ENCODE measurements at places on chromosomes 16 and 17. TPM values are rescaled to one million over a fixed set of nuclear protein-coding genes. Genes with fewer than 3 reads are reported as not detected.

GPRC5C gene
- total RNA-seq, result 33.1 TPM

KRTAP1-1 gene
- not detected for total RNA-seq

DNA sequence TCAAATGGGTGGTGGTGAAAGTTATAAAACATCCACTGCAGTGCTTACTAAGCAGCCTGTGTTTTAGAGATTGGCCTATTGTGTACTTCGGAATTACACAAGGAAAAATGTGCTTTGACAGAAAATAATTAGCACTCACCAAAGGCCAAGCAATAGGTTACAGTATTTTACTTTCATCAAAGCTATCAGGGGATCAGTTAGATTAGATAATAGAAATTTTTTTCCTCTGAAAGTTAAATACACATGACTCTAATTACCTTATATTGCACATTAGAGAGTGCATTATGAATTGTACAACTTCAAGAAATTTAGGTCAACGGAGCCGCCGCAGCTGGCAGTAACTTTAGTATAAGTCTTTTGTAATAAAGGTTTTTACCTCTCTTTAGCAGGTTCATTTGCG lies 232.6 kb downstream of the FTO start:
- no peak for DNase-seq

DNA sequence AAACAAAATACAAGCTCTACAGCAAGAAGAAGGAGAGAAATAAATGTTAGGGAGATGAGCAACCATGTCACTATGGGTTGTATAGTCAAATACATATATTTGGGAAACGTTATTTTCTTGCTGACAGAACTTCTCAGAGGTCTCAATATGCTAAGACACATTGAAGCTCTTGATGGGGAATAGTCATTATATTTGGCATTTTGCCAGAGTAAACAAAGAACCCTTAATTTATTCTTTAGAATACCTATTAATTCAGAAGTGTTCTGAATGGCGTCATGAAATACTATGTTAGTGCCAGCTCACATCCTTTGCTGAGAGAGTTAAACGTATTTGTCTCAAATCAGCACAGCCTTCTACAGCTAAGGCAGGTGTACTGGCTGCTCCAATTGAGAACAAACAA lies 458.9 kb downstream of the CDH13 start:
- no peak for DNase-seq

DNA sequence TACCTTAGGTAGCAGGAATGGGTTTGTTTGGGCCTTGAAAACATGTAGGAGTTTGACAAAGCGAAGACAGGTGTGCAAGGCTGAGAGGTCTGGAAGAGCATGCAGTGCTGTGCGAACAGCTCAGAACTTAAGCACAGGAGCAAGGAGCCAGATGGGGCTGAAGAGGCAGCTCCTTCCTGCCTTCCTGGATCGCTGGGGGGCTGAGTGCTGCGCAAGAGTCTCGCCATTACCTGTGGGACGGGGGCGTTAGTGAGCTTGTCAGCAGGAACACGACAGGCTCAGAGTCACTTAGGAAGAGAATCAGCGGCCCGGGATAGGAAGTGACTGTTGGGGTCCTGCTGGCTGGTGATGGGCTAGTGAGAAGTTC lies 464 bp upstream of the MRM1 start:
- no peak for DNase-seq

DNA sequence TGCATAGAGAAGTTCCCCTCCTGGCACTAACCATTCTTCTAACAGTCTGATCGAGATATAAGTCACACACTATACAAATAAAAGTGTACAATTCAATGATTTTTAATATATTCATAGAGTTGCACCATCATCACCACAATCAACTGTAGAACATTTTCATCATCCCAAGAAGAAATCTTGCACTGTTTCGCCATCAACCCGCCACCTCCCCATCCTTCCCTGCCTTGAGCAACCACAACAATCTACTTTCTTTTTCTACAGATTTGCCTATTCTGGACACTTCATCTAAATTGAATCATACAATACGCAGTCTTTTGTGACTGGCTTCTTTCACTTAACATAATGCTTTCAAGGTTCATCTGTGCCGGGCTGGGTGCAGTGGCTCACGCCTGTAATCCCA lies 33.0 kb upstream of the GUCY2D start:
- DNase-seq, result no peak

MYLK3 gene
- total RNA-seq, result 176 TPM

GRCh38 chr17:64345689-64346376 lies 44.8 kb downstream of the PECAM1 start:
- peak; percentile 67 for DNase-seq

DNA sequence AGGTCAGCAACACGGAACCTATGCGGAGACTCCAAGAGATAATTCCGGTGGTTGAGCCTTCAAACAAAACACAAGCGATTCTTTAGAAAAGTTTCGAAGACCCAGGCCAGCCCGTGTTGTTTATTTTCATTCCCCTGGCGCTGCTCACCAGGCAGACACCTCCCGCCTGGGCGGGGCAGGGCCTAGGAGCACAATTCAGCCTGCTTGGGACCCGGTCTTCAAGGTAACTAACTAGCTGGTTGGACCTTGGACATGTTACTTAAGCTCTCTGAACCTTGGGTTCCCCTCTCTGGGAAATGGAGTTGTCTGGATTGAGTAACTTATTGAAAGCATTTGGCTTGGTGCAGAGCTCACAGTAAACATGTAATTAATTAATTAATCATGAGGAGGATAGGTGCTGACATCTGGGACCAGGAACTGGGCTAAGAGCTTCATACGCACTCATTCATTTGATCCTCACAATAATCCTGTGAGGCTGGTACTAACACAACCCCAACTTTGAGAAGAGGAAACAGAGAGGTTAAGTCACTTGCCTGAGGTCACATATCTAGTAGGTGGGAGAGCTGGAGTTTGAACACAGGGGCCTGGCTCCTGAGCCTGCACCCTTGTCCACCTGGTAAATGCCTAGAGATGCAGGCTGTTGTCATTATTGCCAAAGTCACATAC lies 125.3 kb upstream of the SMURF2 start:
- DNase-seq, result no peak
